ENCODE measurements at places on chromosomes 5 and 9. TPM values are rescaled to one million over a fixed set of nuclear protein-coding genes. Genes with fewer than 3 reads are reported as not detected.

DNA sequence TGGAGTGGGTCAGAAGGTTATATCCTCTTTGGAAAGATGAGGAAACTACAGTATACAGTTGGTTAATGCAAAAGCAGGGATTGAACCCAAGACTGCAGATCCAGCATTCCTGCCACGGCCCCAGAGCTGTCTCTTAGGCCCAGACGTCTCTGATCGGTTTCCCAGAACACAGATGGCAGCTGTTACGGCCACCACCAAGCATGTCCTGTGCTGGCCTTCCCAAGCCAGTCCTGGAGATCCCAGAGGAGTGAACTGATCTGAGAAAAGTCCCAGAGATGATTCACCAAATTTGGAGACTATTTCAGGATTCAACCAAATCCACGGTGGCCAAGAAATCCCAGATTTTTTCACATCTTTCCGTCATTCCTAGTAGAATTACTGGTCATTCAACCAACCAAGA is 20.1 kb downstream of the TNIP1 start:
- no peak for DNase-seq

GRCh38 chr9:129093602-129094386 is 12.9 kb downstream of the DOLPP1 start:
- no peak for DNase-seq

DNA sequence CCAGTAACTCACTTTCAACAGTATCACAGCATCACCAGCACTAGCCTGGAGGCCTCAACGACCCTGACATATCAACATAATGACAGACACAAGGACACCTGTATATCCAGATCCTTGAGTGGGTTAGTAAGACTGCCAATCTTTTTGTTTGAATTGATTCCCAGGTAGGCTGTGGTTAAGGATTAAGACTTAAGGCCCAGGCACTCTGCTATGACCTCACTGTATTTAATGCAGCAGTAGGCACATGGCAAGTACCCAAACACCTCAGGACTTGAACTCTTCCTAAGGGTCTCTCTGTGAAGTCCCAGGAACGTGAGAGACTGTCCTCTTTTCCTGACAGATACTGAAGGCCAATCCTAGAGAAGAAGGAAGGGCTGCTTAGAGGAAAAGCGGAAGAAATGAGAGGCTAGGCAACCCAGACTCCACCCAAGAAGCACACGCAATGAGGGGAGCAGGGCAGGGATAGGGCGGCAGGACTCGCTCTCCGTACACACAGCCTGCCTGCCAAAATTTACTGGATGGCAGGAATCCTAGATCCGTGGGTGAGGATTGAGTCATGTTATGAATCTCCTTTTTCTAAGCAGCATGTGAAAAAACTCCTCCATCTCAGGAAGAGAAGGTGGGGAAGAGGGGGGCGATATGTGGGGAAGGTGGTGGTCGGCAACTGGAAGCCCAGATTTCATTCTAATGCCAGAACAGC is 93.4 kb downstream of the SIL1 start:
- DNase-seq, result peak; percentile 42

- no peak for DNase-seq
These were observed 1.6 kb upstream of the SUB1 start for GRCh38 chr5:32583582-32584232.

- no peak for DNase-seq
These were observed 62.8 kb downstream of the IPPK start for GRCh38 chr9:92607088-92607487.

DNA sequence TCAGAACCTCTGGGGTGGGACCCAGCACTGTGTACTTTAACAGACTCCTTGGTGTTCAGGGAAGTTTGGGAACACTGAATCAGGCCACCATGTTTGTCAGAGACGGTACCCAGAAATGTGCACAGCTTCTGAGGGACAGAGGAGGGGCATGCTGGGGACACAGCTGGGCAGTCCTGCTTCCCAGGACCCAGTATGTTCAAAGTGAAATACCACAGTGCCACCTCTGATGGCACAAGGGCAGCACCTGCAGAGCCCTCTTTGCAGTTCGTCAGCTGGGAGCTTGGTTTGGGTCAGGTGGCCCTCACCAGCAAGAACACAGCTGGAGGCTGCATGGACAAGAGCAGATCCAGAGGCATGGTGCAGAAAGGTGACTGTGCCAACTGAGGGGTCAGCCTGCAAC is 51.2 kb downstream of the NDST1 start:
- DNase-seq, result no peak

DNA sequence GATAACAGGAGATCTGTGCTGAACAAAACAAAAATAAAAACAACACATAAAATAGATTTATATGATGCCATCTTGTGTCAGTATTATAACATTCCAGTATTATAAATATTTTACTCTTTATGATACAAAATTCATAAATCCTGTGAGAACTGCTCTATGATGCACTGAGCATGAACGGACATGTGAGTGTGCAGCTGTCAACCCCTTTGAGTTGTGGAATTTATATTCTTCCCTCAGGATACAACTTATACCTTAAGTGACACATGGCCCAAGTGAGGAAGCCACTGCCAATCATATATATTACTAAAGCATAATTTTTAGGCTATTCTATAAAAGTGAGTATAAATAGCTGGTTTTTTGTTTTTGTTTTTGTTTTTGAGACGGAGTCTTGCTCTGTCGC is 116.0 kb upstream of the OR13F1 start:
- DNase-seq, result no peak

DNA sequence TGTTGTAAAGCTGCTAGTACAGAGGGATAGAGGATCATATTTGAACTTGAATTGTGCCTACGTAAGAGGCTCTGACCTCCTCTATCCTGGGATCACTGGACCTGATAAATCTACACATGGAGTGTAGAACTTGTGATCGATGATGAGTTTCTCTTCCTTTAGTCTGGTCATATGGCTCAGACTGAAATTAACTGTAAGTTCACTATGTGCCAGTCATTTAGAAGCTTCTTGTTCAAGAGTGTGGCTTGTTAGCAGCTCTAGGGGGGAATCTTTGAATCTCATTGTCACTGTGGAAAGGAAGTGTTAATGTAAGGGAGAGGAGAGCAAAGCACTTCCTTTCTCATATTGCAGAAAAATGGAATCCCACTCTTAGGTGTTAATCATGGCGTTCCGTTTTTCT is 12.1 kb downstream of the ZBTB34 start:
- no peak for DNase-seq

The HARS1 gene
- total RNA-seq, result 68.6 TPM

Measured in ascending aorta (tissue), 2 donors.